ENCODE measurements at places on chromosomes 3 and 15.

- DNase-seq, result no peak
Observed at GRCh38 chr3:112776836-112777235, 69.8 kb downstream of the CD200R1L start.

GRCh38 chr3:61985020-61985419 lies 388.3 kb downstream of the FEZF2 start:
- no peak for DNase-seq

DNA sequence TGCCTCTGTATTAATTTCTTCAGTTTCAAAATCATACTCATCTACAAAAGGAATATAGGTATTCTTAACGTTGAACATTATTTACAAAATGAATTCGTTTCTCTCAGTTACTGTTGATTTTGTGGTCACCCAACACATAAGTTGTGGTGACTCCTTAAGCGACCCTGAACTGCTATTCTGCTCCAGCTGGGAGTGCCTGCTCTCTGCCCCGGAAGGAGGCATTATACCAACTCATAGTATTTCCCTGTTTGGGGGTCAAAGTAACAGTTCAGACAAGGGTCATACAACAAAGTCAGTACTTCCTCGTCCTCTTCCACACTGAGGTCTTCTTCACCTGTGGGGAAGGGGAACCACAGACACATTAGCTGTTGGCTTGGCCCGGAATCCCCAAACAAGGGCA lies 75.7 kb upstream of the FAM3D start:
- DNase-seq, result no peak

- DNase-seq, result no peak
Observed at GRCh38 chr3:50193286-50193685, 1.9 kb downstream of the GNAT1 start.

DNA sequence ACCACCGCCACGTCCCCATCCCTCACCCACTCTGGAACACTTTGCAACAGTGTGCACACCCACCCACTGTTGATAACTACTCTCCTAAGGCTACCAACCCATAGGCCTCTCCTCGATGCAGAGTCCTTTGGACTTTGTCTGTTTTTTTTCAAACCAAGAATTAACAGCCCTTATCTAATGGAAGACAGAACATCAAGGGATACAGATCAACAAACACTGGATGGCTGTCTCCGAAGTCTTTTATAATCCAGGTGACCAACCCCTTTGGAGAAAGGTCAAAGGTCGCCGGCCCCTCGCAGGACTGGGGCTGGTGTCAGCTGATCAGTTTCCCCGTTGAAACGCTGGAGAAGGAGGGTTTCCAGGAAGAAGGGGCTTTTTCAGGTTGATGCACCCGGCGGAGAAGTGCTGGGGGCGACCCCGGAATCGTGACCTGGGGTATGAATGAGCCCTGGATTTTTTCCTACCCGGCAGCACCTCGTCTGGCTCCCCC lies 532 bp downstream of the B4GALT4 start:
- DNase-seq, result peak; percentile 34

GRCh38 chr3:195440379-195440778 lies 2.4 kb downstream of the ACAP2 start:
- DNase-seq, result no peak

GRCh38 chr3:63818282-63819150 lies 583 bp upstream of the C3orf49 start:
- peak; percentile 30 for DNase-seq

- no peak for DNase-seq
Observed at GRCh38 chr3:21466476-21466875, 284.5 kb downstream of the ZNF385D start.

DNA sequence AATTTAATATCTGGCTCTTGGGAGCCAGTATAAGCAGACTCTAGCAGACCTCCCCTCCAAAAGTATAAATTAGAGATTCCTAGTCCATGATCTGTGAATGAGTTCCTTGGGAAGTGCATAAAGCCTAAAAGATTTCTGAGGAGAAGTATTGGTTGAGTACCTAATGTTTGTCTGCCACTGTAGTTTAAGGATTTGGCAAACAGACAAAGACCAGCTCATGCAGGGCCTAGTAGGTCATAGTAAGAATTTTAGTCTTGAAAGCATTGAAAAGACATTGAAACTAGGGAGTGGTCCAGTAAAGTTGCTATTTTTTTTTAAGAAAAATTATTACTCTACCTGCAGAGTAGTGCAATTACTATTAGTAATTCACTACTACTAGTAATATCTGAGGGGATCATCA lies 67.5 kb downstream of the SPRED1 start:
- DNase-seq, result no peak

GRCh38 chr3:182617500-182617899 lies 175.8 kb upstream of the ATP11B start:
- no peak for DNase-seq

DNA sequence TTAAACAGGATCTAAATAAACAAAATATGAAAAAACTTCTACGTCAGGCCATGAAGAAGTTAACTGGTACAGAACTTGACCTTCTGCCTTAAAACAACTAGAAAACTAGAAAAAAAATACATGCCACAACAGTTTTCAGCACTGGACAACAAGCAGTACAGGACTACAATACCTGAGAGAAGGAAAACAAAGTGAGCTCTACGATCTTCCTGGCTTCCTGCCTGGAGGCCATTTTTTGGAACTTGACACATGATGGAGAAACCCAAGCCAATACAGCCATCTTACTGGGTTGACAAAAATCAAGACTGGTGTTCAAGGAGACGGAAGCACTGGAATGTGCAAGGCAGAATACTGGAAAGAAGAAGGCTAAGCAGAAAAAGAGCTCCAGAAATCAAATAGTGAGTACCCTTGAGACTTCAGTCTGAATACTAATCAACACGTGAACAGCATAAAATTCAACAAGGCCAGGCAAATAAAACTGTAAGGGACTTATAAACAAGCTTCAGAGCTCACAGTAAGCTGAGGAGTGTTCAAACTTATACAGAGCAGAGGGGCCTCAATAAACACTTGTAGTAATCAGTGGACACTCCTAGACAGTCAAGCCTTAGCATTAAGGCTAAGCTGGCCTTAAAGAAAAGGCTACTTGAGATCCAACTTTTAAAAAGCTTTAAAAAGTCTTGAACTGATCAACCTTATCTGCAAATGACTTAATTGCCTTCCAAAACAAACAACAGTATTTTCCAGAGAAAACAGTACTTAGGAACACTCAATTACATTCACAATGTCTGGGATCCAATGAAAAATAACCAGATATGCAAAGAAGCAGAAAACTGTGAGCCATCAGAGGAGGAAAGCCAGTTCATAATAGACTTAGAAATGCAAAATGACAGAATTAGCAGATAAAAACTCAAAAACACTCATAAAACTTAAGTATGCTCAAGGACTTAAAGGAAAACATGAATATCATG lies 63.2 kb downstream of the DLG1 start:
- no peak for DNase-seq

- DNase-seq, result no peak
Observed at GRCh38 chr3:115165266-115165665, 18.2 kb upstream of the ZBTB20 start.

DNA sequence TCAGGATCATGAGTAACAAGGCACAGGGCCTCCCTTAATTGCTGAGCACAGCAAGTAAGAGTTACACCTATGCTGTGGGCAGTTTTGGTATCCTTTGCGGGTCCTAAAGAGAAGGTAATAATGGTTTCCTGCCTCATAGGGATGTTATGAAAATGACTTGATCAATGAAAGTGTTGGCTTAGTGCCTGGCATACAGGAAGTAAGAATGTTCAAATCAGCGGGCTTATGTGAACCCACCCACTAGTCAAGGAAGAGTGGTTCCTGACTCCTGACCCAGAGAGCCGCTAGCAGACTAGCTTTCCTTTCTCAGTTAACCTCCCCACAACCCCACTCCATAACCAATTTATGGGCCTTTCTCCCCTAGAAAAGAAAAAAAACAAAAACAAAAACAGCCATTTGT lies 5.2 kb upstream of the ADAMTS9 start:
- no peak for DNase-seq

- DNase-seq, result no peak
Observed at GRCh38 chr3:277873-278272, 81.3 kb downstream of the CHL1 start.

DNA sequence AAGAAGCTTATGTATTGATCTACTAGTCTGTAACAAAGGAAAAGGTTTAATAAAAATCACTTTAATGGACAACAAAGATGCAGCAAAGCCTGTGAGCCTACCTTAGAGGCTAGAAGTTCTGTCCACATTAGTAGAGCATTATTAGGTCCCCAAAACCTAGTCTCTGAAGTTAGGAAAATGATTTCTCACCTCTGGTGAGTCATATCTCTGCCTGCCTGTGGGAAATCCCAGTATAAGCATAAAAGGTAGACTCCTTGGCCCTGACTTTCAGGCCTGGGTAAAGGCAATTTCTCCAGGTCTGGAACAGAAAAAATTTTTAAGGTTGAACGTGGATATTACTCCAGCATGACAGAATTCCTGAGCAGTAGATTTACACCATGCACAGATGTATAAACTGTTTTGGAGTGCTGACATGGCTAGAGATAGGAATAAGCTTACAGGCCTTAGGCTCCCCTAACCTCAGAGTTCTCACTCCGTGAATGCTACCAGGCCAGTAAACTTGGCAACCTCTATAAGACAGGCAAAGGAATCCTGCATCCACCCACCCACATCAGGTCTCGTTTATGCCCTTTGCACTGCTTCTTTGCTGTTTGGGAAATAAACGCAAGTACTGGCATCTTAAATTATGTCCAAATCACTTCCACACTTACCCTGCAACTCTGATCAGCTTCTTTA lies 104.1 kb downstream of the SERPINI1 start:
- DNase-seq, result no peak

GRCh38 chr15:48423342-48423741 lies 92.1 kb downstream of the DUT start:
- no peak for DNase-seq

DNA sequence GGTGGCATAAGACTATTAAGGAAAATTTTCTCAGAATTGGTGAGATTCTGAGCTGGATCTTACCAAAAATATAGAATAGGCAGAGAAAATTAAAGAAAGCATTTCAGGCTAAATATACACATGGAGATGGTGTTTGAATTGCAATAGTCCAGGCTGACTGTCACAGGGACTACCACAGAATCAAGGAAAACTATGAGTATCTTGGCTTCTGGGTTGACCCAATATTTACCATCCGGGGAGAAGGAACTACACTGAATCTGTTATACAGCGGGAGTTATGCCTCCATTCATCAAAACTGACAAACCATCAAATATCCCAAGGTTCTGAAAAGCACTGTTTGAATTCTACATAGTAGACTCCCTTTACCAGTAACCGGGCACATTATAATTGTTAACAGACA lies 102.2 kb downstream of the TUSC7 start:
- DNase-seq, result no peak

DNA sequence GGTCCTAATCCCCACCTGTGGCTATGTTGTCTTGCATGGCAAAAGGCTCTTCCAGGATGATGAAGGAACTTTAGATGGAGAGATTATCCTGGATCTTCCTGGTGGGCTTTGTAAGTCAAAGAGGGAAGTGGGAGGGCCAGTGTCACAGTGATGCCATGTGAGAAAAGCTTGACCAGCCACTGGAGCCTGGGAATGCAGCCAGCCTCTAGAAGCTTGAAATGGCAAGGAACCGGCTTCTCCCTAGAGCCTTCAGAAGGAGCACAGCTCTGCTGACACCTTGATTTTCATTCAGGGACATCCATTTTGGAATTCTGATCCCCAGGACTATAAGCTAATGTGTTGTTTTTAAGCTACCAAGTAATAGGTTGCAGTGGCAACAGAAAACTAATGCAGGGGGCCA lies 58.3 kb downstream of the CLEC3B start:
- no peak for DNase-seq

- no peak for DNase-seq
Observed at GRCh38 chr3:138367911-138368310, 19.5 kb downstream of the MRAS start.

DNA sequence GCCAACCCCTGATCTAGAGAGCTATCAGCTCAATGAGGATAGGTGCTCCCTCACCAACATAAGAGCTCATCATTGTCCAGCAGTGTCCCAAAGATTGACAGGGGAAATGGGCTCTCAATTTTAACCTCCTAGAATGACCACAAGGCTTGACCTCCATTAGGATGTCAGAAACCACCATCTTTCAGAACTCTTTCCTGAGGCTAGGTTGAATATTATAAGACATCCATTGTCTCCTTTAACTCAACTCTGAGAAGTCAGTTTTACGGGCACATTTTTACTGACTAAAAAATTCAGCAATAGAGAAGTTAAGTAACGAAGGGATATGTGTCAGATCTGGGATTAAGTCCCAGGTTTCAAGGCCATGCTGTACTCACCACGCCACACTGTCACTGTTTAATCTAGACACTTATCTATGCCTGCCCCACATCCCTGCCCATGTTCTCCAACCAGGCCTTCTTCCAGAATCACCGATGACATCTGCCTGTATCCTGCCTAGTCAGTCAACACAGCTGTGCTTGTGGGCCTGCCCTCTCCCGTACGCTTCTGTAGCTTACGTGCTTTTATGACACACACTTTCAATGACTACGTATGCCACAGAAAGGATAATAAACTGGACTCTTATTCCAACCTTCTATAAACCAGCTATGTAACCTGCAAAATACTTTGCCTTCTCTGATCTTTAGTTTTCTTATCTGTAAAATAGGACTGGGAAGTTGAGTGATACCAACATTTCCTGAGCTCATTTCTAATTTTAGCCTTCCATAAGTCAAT lies 17.1 kb upstream of the MUC13 start:
- DNase-seq, result no peak

- no peak for DNase-seq
Observed at GRCh38 chr3:81931265-81932251, 170.1 kb upstream of the GBE1 start.

- no peak for DNase-seq
Observed at GRCh38 chr3:158488670-158489069, 82.3 kb upstream of the MLF1 start.

DNA sequence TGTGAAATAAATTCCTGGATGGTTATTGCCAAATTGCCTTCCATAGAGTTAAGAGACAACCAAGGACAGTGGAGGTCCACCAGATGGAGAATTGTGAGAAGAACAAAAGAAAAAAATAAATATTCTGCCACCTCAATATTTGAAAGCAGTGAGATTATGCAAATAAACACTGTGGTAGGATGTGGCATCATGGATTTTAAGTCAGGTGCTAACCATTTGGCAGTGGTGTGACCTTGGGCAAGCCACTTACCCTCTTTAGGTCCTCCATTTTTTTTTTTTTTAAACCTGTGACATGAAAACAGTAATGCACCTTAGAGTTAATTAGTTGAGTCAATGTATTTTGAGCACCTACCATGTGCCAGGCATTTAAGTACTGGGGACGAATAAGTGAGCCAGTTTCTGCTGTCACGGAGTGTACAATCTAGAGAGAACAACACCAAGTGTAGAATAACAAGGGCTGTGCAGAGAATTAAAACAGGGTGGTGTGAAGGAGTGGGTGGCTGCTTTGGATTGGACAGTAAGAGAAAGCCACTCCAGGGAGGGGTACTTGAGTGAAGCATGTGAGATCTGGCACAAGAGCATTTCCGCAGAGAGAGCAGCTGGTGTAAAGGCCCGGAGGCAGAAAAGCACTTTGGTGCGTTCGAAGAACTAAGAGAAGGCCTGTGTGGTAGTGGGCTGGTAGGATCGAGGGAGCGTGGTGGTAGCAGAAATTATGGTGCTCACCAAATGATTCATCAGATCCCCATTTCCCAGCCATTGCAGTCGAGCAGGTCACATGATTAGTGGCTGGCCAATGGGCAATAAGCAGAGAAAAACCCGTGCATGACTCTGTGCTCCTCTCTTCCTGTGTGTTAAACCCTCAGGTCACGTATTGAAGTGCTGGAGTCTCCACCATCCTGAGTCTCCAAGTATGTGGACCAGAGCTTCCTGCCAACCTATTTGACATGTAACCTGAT lies 39.2 kb downstream of the CCK start:
- no peak for DNase-seq
